EL (cell line): ENCODE measurements at places on chromosomes 2 and 18.

DNA sequence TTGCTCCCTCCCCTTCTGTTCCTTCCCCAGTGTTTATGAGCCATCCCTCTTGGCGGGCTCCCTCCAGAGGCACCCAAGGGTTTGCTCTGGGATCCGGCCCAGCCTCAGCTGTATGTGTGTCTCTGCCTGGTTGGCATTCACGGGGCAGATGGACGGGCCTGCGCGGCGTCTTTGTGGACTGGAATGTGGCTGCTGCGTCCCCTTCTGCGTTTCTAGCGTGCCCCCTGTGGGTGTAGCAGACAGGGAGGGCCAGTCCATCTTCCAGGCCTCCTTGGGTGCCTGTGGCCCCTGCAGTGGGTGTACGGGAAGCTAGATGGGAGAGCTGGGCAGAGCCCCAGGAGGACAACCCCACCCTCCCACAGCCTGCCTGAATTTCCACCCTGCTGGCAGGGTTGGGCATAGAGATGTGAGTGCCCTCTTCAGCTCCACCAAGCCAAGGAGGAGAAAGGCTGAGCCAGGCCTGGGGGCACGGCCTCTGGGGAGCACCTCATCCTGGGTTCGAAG lies 15.7 kb downstream of the GPC1 start:
- no peak for DNase-seq

- DNase-seq = no peak
Measured at GRCh38 chr18:48819781-48820482, 130.8 kb downstream of the SMAD7 start.

DNA sequence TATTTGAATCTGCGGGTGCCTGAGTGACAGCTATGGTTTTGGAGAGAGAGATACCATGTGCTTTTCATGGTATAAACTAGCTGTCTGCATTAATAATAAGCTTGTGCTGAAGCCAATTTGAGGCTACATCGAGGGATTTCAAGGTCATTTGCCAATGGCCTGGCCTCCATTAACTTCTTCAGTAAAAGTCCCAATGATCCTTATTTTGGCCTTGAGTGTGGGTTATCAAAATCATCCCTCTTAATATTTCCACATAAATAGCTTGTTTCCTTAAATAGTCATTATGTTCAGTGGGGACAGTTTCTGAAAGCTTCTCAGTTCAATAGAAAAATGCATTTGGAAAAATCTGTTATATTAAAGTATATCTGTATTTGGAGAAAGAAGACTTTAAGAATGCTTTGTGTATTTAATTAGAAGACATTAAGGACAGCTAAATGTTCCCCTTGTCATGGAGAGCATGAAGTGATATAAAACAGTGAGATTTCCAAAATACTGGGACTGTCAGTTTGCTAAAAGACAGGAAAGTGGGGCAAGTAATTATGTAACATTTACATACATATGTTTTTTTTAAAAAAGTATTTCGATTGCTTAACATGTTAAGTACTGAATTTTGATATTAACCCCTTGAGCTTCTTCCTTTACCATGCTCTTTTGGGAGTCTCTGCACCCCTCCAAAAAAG lies 355.5 kb upstream of the ZEB2 start:
- no peak for DNase-seq

GRCh38 chr2:132615329-132616085 lies 54.5 kb downstream of the LYPD1 start:
- DNase-seq = no peak

- DNase-seq = no peak
Measured at GRCh38 chr2:148483665-148484064, 160.9 kb upstream of the EPC2 start.

DNA sequence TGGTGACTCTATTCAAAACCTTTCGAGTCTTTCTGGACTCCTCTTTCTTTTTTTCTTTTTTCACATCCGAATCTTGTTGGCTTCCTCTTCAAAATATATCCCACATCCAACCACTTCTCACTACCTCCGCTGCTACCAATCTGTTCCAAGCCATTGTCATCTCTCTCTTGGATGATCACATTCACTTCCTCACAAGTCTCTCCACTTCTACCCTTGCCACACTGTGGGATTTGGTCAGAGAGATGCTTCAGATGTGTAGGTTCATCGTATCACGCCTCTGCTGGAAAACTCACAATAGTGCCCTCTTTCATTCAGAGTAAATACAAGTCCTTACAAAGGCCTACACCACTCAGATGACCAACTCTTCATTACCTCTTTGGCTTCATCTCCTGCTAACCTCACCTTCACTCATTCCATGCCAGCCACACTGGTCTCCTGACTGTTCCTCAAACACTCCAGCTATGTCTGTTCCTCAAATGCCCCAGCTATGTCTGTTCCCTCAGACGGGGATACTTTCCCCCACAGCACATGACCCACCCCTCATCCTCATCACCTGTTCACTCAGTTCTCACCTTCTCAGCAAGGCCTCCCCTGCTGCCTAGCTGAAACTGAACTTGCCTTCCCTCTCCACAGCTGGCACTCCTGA lies 67.2 kb upstream of the PELI1 start:
- no peak for DNase-seq

GRCh38 chr18:36661999-36662398 lies 166.8 kb downstream of the TPGS2 start:
- peak; percentile 20 for DNase-seq

DNA sequence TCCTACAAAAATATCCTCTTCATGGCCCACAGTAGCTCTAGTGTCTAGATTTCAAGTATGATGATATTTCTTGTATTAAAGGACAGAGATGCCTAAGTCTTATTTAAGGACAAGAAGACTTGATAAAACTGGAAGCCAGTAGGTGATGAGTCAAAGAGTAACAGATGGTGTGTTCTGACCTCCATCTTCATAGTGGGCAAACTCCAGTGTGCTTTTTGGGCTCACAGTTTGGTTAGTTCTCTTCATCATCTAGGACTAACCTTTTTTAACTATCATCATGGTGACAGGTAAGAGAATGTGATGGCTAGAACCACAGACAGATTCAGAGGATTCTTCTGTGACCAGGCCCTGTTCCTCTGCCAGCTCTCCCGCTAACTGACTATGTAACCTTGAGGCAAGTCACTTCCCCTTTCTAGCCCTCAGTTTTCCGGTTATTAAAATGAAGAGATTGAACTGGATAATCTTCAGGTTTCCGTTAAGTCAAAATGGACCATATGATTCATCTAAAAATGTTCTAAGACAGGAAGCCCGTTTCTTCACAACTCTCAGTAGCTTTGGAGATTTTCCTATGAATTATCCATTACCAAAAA lies 140.3 kb upstream of the RASGRP3 start:
- no peak for DNase-seq

GRCh38 chr2:239644011-239644410 lies 243.2 kb upstream of the HDAC4 start:
- DNase-seq = no peak

DNA sequence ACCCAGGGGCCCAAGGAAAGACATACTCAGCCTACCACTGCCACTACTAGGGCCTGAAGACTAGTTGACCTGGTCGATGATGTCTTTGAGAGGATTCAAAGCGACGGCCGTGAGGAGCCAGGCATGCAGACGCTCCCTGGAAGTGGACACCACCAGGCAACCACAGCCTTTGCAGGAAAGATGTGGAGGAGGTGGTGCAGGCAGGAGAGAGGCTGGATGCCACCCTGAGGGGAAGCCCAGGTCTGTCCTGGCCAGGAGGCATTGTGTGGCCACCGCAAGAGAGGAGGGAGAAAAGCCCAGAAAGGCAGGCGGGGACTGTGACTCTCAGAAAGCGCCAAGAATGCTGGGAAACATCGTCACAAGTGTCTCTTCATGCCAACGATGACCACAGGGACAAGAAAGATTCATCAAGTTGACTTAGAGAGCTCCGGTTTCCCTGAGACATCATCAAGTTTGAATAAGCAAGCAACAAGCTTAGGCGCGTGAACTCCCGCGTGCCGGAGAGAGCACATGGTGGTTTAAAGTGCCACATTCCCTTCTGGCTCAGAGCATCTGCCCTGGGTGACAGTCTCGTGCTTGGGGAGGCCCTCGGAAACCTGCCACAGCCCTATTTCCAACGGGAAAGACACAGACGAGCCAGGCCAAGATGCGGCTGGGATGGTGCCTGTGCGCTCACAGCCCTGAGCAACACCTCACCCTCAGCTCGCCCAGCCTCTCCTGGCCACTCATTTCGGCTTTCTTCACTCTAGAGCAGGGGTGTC lies 464.5 kb upstream of the SALL3 start:
- DNase-seq = no peak

GRCh38 chr18:47809420-47809819 lies 121.0 kb downstream of the SMAD2 start:
- DNase-seq = no peak

- no peak for DNase-seq
Measured at GRCh38 chr18:41162781-41163180, 792.3 kb upstream of the PIK3C3 start.

DNA sequence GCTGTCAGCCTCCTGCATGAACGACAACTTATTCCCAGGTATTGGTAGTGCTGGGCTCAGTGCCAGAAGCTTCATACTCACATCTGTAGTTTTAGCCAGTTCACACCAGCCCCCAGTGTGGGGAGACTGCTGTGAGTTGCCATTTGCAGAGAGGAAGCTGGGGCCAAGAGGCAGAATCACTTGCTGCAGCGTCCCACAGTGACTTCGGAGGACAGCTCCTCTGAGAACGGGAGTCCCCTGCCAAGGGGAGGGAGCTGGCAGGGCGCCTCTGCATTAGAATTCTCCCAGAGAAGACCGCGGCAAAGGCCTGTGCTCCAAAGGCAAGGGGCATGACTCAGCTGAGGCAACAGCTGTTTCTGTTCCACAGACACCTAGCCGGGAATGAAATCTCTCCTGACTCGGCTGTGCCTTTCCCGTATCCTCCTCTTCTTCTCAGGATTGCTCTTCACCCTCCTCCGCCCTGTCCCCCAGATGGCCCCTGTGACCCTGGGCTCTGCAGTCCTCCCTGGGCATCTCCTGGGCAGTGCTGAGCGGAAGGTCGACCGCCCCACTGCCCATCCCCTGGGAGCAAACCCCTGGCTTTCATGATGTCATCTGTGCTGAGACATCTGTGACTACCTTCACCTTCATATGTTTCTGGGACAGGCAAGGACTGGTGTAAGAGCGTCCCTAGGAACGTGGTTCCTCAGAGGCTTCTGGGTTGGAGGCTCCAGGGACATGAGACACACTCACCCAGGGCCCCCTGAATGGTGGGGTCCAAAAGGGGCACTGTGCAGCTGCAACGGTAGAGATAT lies 18.0 kb downstream of the MAL start:
- DNase-seq = peak; percentile 66

GRCh38 chr2:108404784-108405397 lies 27.1 kb downstream of the SULT1C4 start:
- DNase-seq = no peak

- DNase-seq = peak; percentile 98
Measured at GRCh38 chr2:199228887-199229819, 228.6 kb downstream of the SATB2 start.

- DNase-seq = no peak
Measured at GRCh38 chr2:184031402-184032147, 566.8 kb upstream of the ZNF804A start.

DNA sequence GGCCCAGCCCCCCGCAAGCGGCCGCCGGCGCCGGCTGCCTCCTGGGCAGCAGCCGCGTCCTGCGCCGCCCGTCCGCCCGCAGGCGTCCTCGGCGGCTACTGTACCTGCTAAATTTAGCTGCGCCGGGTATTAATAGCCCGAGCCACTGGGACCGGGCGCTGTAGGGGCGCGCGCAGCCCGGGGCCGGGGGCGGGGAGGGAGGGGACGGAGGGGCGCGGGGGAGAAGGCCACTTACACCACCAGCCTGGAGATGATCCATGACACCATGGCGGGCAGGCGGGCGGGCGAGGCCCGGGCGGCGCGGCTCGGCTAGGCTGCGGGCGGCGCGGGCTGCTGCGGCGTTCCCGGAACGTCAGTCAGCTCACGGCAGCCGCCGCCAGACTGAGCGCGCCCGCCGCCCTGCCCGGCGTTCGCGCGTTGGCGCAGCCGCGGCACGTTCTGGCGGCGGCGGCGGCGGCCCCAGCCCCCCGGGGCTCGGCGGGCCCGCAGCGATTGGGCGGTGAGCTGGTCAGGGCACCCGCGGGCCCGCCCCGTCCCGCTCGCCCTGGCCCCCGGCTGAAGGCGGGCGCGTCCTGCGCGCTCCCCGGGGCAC lies at the start of gene REEP1:
Gene REEP1 (minus strand): TSS at position 383 of the 592 bp plus-strand sequence. CDS start 116 bp downstream, at position 267.
- DNase-seq = peak; percentile 30

DNA sequence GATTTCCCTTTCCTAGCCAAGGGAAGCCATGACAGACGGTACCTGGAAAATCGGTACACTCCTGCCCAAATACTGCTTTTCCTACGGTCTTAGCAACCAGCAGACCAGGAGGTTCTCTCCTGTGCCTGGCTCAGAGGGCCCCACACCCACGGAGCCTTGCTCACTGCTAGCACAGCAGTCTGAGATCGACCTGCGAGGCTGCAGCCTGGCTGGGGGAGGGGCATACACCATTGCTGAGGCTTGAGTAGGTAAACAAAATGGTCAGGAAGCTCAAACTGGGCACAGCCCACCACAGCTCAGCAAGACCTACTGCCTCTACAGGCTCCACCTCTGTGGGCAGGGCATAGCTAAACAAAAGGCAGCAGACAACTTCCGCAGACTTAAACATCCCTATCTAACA lies 6.8 kb upstream of the CD207 start:
- no peak for DNase-seq

- no peak for DNase-seq
Measured at GRCh38 chr2:189128970-189129369, 50.6 kb downstream of the COL5A2 start.

DNA sequence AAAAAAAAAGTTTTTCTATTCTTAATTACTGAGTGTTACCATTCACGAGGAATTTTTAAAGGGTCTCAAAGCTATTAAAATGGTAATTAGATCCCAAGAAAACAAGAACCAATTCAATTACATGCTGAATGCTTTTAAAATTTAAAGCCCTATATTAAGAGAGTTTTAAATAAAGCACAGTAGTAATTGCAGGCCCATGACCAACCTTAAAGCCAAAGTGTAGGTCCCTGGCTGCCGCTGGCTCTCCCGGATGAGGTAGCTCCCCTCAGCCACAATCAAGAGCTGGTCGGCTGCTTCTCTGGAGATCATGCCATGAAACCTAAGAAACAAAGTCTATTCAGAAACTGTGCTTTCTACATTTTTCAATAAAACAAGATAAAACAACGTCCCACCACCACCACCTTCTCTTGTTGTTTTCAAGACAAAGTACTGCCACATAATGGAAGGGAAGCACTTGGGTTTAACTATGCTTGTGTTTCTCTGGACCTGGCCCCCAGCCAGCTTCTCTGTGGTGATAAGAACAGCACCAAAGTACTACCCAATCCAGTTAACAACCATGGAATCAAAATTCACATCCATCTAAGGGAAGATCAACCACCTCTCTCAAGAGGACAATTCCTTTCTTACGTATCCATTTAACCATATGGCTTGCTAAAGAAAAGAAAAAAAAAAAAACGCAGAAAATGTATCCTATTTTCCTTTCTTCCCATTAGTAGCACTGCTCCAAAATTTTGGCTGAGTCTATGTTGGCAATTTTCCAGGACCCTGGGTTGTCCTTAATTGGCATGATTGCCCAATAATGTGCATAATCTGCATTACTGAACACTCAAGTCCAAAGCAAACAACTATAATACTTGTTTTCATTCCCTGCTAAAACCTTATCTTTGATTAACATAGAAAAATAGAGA lies 90.1 kb downstream of the CHN1 start:
- no peak for DNase-seq

- no peak for DNase-seq
Measured at GRCh38 chr18:80088823-80089222, 20.2 kb upstream of the ADNP2 start.
